ENCODE measurements at places on chromosomes 2 and 18.

GRCh38 chr2:218387369-218388194, 5.5 kb downstream of the SLC11A1 start:
- DNase-seq, result peak; percentile 55

- DNase-seq, result peak; percentile 23
Measured at GRCh38 chr2:102258025-102258385, 53.4 kb upstream of the IL1RL1 start.

DNA sequence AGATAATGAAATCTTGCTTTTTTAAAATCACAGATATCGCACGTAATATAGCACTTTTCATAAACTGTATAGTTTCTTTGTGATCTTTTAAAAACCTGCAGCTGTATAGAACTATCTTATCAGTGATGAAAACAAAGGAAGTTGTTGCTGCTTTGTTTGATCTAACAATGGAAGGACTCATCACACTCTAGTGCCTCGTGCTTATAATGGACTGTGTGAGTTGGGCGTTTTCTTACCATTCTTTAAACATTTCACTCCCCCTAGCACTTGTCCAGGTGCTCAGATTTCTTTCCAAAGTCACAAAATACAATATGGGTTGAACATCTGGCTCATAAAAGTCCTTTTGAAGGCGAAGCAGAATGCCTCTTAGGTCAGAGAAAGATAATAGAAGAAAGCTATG, 94.8 kb upstream of the SPATS2L start:
- DNase-seq, result no peak

DNA sequence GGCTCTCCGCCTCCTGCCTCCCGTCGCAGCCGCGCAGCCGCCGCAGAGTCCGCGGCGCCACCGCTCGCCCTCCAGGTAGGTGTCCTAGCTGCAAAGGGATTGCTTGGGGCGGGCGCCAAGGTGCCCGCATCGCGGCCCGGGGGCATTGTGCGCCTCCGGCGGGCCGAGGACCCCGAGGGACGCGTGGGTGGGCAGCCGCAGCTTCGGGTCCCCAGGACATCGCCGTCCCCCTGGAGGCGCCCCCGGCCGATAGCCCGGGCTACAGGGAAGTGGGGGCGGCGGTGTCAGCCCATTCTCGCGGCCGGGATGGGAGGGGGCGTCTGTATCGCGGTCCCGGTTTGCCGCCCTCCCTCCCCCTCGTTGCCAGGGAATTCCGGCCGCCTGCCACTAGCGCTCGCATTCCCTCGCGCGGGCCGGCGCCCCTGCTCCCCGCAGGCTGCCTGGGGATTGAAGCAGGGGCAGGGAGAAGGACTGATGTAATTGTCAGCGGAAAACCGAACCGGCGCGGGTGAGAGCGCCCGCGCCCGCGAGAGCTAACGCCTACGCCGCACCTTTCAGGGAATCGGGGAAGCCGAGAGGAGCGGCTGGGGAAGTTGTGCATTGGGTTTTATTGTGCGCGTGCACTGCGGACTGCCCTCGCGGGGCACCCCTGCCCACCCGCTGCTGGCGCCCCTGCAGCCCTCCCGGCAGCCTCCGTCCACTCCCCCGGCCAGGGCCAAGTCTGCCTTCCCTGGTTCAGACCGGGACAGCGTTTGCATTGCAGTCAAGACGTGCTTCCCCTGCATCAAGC, 483 bp downstream of the OSBPL6 start:
- peak; percentile 60 for DNase-seq

- DNase-seq, result no peak
Measured at GRCh38 chr2:9815844-9816279, 27.4 kb upstream of the TAF1B start.

GRCh38 chr18:58723810-58724602, 52.7 kb downstream of the MALT1 start:
- peak; percentile 49 for DNase-seq

GRCh38 chr2:196510246-196510645, 129.3 kb upstream of the CCDC150 start:
- no peak for DNase-seq

- no peak for DNase-seq
Measured at GRCh38 chr2:205284334-205284733, 398.0 kb upstream of the NRP2 start.

- no peak for DNase-seq
Measured at GRCh38 chr2:14199040-14199439, 433.5 kb upstream of the LRATD1 start.

GRCh38 chr2:127563458-127564428, 28.3 kb downstream of the MYO7B start:
- DNase-seq, result no peak

- DNase-seq, result peak; percentile 8
Measured at GRCh38 chr2:146240391-146240790, 1604.4 kb upstream of the ACVR2A start.

Measured in NCI-H524 (cell line).